Vagina (tissue), 2 donors: ENCODE measurements at places on chromosomes 4 and X.

DNA sequence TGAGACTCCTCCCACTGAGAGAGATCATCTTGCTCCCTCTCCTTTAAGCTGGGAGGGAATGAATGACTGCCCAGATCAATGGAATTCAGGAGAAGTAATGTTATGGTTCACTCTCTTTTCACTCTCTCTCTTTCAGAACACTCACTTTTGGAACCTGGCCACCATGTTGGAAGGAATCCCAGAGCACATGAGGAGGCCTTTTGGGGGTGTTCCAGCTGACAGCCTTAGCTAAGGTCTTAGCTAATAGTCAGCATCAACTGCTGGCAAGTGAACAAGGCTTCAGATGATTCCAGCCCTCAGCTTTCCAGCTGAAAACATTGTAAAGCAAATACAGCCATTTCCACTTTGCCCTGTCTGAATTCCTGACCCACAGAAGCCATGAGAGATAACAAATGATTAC, 124.0 kb upstream of the CLNK start:
- DNase-seq, result no peak

DNA sequence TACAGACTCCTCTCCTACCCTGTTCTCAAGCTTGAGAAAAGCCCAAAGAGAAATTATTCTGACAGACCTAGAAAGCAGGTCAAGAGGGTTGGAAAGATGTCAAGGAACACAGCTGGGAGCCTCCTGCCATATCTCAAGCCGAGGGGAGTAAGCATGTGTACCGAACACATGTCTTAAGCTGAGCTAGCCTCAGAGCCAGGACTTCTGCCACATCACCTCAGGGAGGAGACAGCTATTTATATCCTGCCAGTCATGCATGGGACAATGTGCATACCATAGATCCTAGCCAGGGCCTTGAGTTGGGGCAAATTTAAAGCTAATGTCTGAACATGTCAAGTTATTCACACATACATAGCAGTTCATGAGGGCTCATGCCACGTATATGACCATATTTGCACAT, 11.8 kb downstream of the TMEM31 start:
- DNase-seq, result no peak

DNA sequence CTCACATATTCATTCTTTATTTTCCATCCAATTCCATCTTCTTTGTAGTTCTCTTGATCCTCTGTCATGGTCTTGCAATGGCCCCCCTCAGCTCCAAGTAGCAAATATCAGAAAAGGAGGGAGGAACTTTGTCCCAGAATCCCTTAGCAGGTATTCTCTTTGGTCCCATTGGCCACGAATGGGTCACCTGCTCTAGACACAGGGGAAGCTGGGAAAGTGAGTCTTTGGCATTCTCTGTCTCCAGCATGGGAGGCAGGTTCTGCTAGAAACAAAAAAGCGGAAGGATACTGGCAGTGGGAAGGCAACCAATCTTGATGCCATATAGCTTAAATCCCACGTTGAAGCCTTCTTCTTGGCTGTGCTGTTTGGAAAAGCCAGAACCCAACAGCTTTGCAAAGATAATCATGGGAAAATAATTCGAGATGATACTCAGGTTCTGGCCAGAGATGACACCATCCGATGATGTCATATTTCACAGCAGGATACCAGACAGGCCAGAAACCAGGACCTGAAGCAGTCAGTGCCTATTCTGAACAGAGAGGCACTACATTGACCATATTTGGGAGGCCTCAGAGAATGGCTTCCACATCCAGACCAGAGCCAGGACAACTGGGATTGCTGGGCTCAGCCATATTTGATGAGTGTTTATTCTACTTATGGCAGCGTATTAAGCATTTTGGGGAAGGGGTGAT, 110.4 kb upstream of the ATXN3L start:
- no peak for DNase-seq

DNA sequence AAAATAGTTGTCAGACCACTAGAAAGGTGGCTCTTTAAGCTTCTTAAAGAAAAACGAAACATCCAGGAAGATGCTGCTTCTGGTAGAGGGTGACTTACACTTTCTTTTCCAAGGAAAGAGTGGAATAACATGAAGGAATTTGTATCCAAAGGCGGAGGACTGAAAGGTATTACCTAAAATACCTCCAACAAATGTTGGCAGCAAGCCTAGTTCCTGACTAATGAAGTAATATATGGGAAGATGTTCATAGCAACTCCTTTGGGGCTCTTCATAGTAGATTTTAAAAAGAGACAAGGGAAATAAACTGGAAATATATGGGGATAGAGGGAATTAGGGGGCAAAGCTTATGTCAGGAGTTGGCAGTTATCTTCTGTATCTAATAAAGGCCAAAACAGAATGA, 116.2 kb downstream of the AASDH start:
- DNase-seq, result no peak

DNA sequence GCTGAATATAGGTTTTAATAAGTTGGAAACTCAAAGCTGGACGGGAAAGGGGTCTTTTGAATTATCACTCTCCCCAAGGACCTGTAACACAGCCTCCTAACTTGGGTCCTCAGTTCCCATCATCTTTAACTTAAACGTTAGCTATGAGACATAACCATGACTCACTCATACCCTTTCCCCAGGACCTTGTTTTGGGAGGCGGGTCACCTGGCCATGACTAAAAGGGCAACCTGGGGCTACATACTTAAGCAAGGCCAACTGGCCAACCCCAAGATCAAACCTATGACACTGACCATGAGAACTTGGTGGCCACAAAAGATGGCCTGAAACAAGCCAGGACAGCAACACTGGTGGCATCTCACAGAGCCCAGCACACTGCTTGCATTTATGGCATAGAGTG, 89.0 kb downstream of the SH3KBP1 start:
- DNase-seq, result no peak
